ENCODE measurements at places on chromosomes 4 and X.

DNA sequence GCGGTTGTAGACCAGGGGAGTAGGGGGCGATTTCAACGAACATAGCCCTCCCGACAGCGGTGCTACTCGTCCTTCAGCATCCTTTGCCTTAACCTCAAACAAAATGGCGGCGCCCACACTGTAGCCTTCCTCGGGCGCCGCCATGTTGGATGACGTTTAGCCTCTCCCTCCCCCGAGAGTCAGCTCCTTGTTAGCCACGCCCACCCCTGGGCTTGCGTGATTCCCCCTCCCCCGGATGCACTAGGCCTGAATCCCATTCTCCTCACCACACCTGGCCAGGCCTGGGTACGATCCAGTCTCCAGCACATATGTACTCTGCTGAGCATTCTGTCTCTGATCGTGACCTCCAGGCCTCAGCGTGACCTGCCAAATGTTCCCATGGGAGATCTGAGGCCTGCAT, 49.0 kb upstream of the ZNF157 start:
- DNase-seq, result no peak

DNA sequence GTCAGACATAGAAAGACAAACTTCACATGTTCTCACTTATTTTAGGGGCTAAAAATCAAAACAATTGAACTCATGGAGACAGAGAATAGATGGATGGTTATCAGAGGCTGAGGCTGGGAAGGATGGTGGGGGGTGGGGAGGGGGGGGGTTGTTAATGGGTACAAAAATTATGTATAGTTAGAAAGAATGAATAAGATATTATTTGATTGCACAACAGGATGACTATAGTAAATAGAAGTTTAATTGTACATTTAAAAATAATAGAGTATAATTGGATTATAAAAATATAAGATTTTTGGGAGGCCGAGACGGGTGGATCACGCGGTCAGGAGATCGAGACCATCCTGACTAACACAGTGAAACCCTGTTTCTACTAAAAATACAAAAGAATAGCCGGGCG, 33.3 kb downstream of the CORIN start:
- no peak for DNase-seq

GRCh38 chr4:100428051-100428450, 89.8 kb downstream of the EMCN start:
- DNase-seq, result no peak

DNA sequence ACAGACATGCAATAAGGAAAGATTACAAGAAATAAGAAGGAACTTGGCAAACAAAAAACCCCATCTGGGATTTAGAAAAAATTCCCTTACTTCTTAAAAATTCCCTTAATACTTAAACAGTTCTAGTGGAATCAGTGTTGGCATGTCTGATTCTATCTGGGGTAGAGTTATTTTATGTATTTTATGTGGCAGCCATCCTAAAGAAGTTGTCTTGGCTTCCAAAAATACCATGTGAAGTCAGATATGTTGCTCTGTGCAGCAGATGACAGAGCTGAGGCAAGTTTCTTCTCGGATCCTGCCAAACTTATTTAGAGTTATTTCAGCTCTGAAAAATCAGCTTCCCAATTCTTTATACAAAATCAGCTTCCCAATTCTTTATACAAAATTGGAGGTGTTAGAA, 14.7 kb downstream of the YY2 start:
- no peak for DNase-seq

GRCh38 chr4:78174891-78175290, 117.8 kb downstream of the FRAS1 start:
- DNase-seq, result no peak

DNA sequence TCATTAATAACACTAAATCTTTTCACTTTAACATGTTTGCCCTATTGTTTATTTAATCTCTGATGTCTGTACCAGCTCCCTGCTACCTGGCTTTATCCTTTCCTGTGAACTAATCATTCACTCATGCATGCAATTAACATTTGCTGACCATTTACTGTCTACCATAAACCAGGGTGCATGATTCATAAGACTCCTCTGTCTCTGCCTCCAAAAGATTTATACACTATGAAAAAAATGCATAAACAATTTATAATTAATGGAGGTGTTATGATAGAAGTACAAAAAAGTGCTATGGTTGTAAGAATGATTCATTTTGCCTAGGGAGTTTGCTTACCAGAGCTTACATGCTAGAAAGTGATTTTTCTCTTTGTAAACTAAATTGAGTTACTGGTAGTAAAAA, 24.5 kb upstream of the CPEB2 start:
- no peak for DNase-seq

GRCh38 chr4:186249785-186250754, 15.9 kb upstream of the F11 start:
- DNase-seq, result no peak

DNA sequence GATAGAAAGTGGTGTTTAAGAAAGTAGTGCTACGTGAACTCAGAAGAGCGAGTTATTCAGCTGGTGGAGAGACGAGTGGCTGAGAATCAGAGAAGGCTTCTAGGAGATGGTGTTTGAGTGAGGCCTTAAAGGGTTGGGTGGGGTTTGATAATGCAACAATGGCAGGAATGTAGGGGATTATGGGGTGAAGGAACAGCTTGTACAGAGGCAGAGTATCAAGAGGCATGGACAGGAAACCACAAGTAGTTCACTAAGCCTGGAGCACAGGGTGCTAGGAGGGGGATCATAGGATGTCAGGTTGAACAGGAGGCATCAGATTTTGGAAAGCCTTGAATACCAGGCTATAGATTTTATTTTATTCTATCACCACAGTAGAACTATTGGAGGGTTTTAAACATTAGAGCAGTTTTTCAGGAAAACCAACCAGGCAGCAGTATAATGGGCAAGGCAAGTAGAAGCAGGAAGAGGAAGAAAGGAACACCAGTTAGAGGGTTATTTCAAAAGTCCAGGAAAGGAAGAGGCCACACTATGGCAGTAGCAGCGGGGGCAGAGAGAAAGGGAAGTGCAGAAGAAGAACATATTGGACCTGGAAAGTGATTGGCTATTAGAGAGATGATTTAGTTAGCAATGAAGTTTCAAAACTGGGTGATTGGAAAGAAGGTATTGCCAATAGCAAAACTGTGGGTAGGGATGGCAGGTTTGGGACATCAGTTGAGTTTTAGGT, 99.2 kb downstream of the DOCK11 start:
- no peak for DNase-seq

- DNase-seq, result no peak
Measured at GRCh38 chr4:61375301-61375700, 175.2 kb downstream of the ADGRL3 start.

DNA sequence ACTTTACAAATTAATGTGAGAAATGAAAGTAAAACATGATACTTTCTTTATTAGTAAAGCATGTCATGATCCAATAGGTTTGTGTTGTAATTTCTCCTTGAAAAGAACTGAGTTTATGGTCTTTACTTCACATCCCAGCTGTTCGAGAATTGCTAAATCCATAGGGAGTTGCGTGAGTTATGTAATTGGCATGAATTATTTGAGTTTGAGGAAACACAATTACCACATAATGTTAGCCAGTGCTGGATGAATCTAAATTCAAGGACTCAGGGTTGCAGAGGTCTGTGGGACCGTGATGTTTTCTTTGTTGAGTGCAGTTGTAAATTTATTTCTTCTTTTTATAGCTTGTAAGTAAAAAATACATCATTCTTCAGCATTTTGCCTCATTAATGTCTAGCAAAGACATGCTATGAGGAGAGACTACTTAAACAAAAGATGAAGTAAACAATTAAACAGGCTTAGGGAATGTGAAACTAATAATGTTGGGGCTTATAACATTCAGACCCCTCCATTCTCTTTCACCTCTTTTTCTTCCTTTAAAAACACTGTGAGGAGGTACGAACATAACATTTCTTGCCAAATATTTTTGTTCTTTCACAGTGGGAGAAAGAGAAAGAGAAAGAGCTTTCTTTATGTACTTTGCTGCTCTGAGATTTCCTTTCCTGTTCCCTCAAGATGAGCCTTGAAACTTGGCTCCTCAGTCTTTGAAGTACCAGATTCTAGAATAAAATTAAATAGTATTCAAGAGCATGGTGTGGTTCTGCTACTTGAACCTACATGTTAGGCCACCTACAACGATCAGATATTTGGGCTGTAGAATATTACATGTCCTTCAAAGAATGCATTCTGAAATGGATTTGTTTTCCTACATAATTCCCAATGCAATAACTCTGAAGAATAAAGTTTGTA, 159.6 kb upstream of the ANK2 start:
- no peak for DNase-seq

DNA sequence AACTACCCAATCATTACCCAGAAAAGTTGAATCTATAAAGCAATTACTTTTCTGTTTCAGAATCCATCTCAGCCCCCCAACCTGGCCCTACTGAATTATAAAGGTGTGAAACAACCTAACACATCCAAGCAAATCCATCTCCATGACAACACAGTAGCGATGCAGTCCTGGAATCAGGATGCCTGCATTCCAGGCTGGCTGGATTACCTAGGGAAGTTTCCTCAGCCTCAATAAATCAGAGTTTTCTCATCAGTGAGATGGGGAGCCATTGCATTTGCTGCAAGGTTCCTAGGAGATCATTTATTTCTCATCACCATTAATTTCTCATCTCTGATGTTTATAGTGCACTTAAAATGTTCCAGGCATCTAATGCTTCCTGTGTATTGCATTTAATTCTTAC, 46.0 kb downstream of the LNX1 start:
- no peak for DNase-seq

- DNase-seq, result no peak
Measured at GRCh38 chr4:80578001-80578400, 242.5 kb downstream of the CFAP299 start.

DNA sequence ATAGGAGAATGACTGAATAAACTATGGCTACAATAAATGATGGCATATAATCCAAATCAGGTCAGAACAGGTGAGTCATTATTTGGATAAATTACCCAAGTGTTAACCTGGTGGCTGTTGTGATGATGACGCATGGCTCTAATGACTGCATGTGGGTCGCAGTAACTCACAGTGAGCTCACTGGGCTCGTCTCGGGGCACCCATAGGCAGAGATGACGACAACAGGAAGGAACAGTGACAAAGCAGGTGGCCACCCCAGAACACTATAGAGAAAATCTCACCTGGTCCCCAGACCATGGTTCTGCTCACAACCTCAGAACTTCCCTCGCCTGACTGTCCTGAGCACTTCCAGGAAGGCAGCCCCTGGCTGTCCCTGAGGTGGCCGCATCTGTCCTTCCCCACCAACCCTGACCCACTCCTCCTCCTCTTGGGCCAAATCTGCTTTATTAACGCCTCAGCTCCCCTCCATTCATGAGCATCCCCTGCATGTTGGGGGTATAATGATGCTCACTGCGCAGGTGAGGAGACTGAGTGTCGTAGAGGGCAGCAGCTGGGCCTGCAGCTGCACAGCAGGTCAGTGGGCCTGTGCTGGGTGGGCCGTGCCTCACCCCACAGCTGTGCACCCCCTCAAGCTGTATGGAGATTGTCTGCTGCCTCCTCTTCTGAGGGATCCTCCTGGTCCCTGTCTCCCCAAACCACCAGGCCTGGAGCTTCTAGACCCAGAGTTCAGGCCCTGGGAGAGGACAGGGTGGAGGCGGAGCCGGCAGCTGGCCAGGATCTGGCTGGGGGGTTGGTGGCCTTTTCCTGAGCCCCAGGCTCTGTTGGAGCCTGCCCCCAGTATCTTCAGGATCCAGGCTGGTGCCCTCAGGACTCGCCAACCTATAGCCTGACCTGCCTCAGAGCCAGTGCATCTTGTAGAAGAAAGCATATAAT, 30.9 kb upstream of the FAM156A start:
- DNase-seq, result no peak

DNA sequence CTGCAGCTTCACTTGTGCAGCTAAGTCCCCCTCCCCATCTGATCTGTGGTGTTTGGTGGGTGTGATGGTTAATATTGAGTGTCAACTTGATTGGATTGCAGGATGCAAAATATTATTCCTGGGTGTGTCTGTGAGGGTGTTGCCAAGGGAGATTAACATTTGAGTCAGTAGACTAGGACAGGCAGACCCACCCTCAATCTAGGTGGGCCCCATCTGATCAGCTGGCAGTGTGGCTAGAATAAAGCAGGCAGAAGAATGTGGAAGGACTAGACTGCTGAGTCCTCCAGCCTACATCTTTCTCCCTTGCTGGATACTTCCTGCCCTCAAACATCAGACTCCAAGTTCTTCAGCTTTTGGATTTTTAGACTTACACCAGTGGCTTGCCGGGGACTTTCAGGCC, 103.5 kb upstream of the BOD1L1 start:
- DNase-seq, result no peak

Data from T-helper 2 cell (primary cell).